ENCODE measurements at places on chromosomes 5 and 9.

DNA sequence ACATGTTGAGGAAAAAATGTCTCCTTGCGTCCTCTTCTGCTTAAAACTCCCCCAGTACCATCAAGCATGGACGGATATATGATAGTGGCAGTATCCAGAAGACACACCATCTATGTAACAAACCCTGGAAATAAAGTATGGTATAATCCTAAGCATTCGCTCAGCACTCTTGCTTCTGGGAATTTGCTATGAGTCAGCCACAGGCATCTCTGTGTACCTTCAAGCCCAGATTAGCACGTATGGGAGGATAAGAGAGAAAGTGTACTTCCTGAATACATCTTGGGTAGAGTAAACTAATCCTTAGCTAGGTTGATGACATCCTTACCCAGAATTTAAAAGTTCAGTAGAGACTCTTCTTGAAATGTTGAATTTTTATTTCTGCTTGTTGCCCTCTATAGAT, 71.2 kb downstream of the GHR start:
- no peak for DNase-seq

DNA sequence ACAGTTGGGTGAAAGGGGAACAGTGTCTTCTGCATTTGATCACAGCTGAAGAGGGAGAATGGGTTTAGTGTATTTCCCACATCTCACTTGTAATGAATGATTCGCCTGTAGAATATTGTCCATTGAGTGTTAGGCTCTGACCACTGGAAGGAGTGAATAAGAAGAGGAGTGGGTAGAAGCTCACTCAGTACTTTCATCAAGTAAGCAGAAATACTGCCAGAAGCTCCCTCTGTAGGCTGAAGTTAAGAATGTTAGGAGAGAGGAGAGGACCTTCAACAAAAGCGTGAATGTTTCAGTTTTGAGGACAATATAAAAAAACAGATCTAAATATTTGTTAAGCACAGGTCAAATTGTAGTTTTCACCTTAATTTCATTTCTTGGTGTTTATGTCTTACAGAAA, 27.5 kb downstream of the FSD1L start:
- DNase-seq = no peak

DNA sequence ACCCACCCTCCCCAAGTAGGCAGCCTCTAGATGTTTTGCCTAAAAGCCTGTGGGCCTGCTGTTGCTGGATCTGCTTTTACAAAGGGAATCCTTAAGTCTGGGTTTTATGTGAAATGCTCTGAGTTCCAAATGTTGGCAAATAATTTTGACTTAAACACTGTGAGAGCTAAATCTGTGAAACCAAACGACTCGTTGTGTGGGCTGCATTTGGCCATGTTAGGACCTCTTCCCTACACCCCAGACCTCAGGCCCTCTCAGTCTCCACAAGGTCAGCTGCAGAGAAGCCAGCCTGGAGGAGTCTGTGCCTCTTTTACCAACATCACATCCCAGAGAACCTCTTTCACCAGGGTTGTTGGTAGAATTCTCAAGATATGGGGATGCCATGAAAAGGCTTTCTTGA, 9.4 kb downstream of the LCP2 start:
- no peak for DNase-seq

GRCh38 chr5:58912116-58912515, 329.2 kb downstream of the RAB3C start:
- no peak for DNase-seq

GRCh38 chr9:122819791-122820489, 8.4 kb downstream of the PDCL start:
- no peak for DNase-seq
